Right ventricle myocardium superior (tissue), 1 donor: ENCODE measurements at places on chromosomes 6 and 20. TPM values are rescaled to one million over a fixed set of nuclear protein-coding genes. Genes with fewer than 3 reads are reported as not detected.

DNA sequence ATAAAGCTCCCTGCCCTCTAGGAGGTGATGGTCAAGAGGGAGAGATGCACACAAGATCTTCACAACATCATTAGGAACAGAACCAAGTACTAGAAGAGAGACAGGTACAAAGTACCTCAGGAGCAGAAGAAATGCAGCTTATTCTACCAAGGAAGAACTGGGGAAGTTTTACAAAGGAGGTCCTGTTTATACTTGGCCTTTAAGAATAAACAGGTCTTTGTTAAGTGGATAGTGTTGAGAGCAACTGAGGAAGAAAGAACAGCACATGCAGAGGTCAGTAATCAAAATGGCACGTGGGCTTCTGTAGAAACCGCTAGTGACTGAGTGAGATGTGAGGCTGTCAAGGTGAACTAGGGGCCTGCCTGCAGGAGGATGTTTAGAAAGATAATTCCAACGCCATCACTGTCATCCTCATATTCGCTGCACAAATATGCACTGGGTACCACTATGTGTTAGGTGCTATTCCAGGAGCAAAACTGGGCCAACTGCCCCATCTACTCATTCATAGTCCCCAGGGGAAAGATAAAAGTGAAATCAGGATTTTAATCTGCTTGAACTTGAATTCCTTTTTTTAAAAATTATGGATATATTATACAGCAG is 61.1 kb downstream of the ID4 start:
- DNase-seq: no peak

DNA sequence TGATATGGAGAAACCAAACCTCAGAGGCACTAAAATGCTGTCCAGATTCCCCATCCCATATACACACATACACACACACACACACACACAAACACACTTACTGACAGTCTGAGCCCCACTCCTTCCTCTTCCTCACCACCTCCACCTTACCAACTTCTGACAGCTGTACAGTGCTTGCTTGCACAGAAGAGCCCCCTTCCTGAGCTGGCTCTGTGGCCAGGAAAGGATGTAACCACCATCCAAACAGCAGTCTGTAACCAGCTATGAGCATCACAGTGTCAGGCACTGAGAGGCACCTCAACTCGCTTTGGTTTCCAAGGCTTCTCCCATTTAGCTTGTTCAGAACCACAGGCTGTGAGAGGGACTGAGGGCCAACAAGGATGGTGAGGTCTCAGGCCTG is 5.9 kb upstream of the C6orf136 start:
- no peak for DNase-seq

Gene HUS1B
- not detected for total RNA-seq

GRCh38 chr6:36627801-36628246 is 33.7 kb downstream of the SRSF3 start:
- DNase-seq: peak; percentile 78

Gene GNAS
- total RNA-seq: 1,453 TPM

DNA sequence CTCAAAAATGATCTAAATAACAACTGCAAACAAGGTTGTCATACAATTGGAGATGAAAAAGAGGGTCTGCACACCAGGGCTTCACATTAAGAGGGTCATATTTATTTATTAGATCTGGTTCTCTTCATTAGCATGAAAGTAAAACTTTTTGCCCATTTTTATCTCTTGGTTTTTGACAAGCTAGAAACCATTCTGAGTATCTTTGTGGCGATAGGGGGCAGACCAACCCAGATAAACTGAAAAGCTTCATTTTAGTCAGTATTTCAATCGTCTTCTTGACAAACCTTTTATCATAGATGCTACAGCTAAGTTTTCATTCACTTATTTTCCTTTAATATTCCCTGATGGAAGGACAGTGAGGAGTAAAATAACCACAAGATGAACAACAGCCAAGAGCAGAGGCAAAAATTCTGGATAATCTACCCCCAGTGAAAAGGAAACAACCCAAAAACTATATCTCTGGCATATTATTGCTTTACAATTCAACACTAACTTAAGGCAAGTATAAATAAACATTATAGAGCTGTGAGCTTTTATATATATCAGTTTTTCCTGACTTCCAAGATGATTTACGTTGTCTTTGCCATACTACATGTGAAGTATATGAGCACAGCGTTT is 45.2 kb downstream of the THEMIS start:
- DNase-seq: no peak

DNA sequence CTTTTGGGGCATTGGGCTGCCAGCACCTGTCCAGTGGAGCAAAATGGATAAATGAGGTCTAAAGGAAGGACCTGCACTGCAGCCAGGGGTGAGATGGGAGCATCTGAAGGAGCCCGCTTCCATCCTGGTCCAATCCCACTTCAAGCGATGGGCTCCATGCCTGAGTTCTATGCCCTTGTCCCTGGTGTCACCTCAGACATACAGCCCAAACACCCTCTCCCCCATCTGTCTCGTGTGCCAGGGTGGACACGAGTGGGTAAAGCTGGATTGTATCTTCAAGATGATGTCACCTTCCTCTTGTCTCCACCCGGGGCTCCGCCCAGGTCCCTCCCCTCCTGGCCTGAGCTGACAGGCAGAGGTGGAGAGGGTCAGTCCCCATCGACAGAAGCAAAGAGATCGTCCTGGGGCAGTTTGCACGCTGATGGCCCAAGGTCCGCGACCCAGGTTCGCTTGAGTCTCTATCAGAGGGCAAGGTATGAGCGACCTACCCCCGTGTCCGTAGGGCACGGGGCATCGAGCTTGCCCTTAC is 544 bp downstream of the SMIM29 start:
- DNase-seq: peak; percentile 83

Gene MAP3K5
- 39.9 TPM for total RNA-seq

Gene ADA
- 8.9 TPM for total RNA-seq

DNA sequence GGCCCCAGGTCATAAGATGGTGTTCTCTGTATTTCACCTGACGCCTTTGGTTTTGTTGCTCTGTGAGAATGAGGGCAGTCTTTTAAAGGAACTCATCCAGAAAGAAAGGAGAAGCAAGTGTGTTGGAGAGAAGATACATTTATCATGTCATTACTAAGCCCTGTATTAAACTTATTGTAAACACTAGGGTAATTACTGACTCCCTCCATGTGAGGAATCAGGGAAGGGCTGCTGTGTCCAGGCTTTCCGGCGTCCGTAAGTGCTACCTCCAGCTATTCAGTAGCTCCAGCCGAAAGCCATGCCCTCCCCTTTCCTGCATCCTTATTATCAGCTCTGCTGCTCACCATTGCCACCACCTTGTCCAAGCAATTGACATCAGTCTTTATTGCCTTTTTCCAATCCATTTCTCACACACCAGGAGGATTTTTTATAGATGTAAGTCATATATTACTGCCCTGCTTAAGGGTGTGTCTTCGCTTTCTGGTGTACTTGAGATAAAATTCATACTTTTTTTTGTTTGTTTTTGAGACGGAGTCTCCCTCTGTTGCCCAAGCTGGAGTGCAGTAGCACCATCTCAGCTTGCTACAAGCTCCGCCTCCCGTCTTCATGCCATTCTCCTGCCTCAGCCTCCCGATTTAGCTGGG is 94.7 kb downstream of the RPP40 start:
- no peak for DNase-seq

Gene ZNF831
- total RNA-seq: 0.08 TPM

Gene KCNQ5
- total RNA-seq: not detected

DNA sequence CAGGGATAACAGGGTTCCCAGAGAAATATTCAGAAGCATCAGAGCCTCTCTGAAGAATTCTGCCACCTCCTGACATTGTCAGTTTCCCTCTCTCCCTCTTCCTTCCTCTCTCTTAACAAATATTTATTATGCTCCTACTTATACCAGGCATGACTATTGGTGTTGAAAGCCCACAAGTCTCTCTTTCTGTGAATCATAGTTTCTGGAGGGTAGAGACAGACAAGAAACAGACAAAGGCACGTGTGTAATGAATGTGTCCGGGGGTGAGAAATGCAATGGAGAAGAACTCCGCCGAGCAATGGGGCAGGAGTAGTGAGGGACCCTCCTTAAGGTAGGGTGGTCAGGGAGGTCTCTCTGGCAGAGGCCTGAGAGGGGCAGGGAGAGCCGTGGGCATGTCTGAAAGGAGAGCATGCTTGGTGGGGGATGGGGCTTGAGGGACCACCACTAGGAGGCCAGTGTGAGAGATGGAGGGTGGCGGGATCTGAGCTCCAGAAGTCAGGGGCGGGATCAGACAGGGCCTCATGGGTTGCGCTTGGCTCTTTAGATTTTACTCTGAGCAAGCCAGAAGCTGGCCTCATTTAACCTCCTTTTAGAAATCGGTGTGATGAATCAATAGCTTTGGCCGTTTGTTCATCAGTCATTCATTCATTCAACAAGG is 57.3 kb downstream of the EYA2 start:
- no peak for DNase-seq

Gene EDN3
- not detected for total RNA-seq

Gene GGTLC1
- not detected for total RNA-seq

Gene GSTA2
- total RNA-seq: not detected

- DNase-seq: no peak
Measured at GRCh38 chr6:143038833-143039232, 21.9 kb upstream of the AIG1 start.

- DNase-seq: no peak
Measured at GRCh38 chr6:151089978-151090377, 149.8 kb upstream of the AKAP12 start.

Gene DCBLD1
- total RNA-seq: 6.7 TPM

DNA sequence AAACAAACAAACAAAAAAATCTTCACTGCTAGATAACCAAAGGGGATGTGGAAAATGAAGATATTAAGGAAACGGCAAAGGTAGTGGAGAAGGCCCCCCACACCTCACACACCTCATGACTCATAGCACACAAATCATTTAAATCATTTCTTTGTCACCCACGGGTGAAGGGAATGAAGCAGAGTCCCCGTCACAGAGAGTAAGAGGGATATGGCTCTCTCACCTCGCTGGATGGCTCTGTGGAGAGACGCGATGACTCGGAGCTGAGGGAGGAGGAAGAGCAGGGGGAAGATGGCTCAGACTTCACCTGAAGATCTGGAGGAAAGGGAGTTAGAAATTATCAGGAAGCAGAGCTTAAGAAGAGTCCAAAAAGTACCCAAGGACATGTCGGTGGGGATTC is 1.2 kb downstream of the ATF6B start:
- no peak for DNase-seq

Gene HS3ST5
- total RNA-seq: not detected

Gene CRISP3
- total RNA-seq: not detected

GRCh38 chr6:109102762-109103161 is 7.5 kb downstream of the CEP57L1 start:
- DNase-seq: no peak

Gene ZBTB46
- 13.5 TPM for total RNA-seq

- DNase-seq: no peak
Measured at GRCh38 chr6:116267836-116268588, 11.7 kb downstream of the TSPYL1 start.

- no peak for DNase-seq
Measured at GRCh38 chr6:88872962-88873361, 90.5 kb downstream of the RNGTT start.

Gene DSP
- total RNA-seq: 350 TPM

- DNase-seq: no peak
Measured at GRCh38 chr20:31915491-31916280, 36.2 kb downstream of the PDRG1 start.

DNA sequence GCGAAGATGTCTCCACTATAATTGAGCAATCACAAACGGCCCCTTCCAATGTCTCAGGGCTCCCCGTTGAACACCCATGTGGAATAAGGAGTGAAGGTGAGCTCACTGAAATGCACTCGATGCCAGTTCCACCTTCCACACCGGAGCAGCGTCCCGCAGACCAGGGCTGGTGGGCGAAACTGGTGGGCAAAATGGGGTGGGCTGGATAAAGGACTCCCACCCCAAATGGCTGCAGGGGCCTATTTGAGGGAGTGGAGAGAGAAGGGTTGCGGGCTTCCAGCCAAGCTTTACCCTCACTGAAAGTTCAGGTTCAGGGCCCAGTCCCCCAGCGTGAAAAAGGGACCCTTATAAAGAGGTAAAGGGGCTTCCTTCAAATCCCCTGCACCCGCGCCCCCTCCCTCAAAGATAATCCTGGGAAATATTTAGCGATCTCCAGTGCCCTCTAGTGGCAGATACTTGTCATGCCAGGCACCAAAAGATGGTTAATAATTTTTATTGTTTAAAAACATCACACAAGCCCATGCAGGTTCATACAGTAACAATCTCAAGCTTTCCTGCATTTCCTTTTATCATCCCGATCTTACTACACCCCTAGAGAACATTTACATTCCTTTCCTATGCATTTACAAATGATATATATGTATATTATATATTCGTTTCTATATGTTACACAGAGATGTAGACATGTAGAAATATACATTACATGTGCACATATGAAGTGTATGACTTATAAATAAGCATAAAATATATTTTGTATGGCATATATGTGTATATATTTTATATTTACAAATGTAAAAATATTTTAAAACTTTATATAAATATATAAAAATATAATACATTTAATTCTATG is 58.2 kb upstream of the NKX2-2 start:
- DNase-seq: no peak

GRCh38 chr6:35357677-35358076 is 15.3 kb downstream of the PPARD start:
- no peak for DNase-seq

DNA sequence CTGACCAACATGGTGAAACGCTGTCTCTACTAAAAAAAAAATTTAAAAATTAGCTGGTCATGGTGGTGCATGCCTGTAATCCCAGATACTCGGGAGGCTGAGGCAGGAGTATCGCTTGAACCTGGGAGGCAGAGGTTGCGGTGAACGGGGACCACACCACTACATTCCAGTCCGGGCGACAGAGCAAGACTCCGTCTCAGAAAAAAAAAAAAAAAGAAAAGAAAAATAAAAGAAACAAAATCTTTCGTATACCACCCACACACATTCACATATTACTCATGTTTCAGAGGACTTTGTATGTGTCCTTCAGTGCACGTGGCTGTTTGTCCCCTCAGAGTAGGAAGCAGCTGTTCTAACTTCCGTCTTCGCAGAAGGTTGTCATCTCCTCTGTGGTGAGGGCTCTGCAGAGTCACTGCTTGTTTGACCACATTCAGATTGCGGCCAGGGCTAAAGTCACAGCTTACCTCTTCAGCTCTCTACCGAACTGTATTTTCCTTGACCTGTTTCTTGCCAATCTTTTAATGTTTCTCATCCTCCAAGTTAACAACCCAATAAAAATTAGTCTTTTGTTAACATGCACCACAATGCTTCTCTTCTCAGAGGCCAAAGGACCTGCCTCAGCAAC is 36.6 kb upstream of the HIVEP1 start:
- no peak for DNase-seq
